ENCODE measurements at places on chromosomes 1 and 21. TPM values are rescaled to one million over a fixed set of nuclear protein-coding genes. Genes with fewer than 3 reads are reported as not detected.
A peak's percentile ranks its signal among the peaks of the same experiment; 100 is the strongest.

DNA sequence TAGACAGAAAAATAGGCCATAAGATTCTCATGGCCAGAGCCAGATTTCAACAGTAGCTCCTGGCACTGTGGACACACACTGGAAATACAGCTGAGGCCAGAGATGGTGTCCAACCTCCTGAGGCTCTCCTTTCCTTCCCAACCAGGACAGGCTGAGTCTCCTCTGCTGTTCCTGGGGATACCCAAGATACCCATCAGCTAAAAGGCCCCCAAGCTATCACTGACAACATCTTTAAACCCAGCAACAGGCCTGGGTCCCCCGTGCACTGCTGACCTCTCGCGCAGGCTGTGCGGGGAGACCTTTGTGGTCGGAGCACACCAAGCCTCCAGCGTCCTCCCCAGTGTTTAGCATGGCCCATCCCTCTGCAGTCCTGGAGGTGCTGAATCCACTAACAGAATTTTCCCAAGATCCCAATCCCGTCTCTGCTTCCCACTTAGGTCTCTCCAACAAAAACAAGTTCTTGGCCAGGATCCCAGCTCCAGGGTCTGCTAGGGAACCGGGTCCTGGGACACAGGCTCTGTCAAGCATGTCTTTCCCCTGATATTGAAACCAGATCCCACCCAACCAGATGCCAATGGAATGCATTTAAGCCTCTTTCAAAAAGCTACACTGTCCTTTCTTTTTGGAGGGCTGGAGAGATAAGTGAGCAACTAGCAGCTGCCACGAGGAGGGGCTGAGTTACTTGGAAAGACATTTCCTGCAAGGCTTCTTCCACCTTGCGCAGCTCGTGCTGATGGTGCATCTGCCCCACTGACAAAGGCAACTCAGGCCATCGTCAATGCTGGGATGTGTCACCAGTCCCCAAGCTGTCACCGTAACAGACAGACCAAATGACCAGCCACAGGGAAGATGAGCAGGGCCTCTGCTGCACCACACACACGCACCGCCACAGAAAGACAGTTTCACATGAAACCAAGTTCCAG, 73.2 kb downstream of the BCAR3 start:
- no peaks in the 10 kb centered on the region for H3K27me3 ChIP-seq
- no peaks in the 10 kb centered on the region for H3K4me1 ChIP-seq
- H3K27ac ChIP-seq = no peak overlapping the region
- H3K4me3 ChIP-seq = no peak overlapping the region

DNA sequence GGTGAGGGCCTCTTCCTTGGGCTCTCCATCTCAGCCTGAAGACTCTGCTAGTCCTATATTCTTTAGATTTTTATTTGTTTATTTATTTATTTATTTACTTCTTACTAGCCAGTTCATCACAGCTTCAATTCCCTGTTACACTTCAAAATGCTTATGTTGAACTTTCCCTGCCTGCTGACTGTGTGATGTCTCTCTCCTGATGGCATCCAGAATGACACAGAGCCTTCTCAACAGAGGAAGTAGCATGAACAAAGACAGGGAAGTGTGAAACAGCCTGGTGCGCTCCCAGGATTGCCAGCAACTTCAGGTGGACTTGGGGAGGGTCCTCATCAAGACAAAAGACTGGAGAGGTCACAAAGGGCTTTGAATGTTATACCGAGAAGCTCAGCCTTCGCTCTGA, 4.3 kb upstream of the IPO13 start:
- no peak for DNase-seq
- H3K27me3 ChIP-seq = no peaks in the 10 kb centered on the region
- H3K4me1 ChIP-seq = peaks cover 17% of the 10 kb centered on the region
- H3K36me3 ChIP-seq = no peaks in the 10 kb centered on the region
- no peak overlapping the region for H3K4me3 ChIP-seq
- no peak overlapping the region for H3K27ac ChIP-seq

Gene HAO2
- total RNA-seq = not detected

Gene DNAJC28
- total RNA-seq = 0.63 TPM

Gene STX12
- total RNA-seq = 36.2 TPM

Gene SPATA17
- not detected for total RNA-seq

- H3K36me3 ChIP-seq = no peaks in the 10 kb centered on the region
- H3K4me1 ChIP-seq = no peaks in the 10 kb centered on the region
These were observed 46.9 kb downstream of the ARHGEF10L start for GRCh38 chr1:17586172-17586964.

- H3K4me1 ChIP-seq = peaks cover 70% of the 10 kb centered on the region
- H3K27ac ChIP-seq = peak overlapping the region; percentile 46
- peaks cover 47% of the 10 kb centered on the region for H3K36me3 ChIP-seq
- no peaks in the 10 kb centered on the region for H3K27me3 ChIP-seq
- H3K4me3 ChIP-seq = no peak overlapping the region
These were observed 14.9 kb downstream of the SELL start for GRCh38 chr1:169696273-169697100.

Gene PDC
- total RNA-seq = not detected

Gene GPR37L1
- not detected for total RNA-seq

Gene OVAAL
- total RNA-seq = not detected

DNA sequence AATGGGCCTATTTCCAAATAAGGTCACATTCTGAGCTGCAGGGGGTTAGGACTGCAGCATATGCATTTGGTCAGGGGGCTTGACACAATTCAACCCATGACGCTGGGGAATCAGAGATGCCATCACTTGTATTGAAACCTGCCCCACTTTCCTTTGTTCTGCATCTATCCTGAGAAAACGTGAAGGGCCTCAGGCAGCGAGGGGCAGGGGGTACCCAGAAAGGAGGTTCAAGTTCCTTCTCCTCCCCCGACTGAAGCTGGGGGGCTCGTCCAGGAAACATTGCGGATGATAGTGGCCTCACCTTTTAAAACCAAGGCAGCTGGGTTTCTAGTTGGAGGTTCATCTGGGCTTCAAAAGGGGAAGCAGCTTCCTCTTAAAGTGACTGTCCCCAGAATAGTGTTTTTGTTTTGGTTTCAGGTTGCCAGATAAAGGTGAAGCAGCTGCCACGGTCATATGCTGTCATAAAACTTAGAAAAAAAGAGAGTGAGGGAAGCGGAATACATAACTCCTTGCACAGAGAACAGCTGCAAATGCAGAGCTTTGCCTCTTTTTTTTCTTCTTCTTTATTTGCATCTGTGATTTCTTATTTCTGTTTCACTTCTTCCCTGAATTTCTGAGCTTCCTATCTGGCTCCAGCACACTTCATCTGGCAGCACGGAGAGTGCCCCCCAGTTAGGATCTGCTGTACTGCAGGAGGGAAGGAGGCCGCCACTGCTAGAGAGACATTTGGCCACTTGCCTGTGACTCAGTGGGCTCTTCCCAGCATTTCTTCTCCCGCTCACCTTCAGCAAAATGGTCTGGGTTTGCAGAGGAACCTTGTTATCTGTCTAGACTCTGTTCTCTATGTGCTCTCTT, 142.0 kb downstream of the AJAP1 start:
- no peak overlapping the region for H3K4me3 ChIP-seq
- peak overlapping the region; percentile 15 for H3K27ac ChIP-seq
- no peaks in the 10 kb centered on the region for H3K4me1 ChIP-seq
- no peaks in the 10 kb centered on the region for H3K27me3 ChIP-seq

DNA sequence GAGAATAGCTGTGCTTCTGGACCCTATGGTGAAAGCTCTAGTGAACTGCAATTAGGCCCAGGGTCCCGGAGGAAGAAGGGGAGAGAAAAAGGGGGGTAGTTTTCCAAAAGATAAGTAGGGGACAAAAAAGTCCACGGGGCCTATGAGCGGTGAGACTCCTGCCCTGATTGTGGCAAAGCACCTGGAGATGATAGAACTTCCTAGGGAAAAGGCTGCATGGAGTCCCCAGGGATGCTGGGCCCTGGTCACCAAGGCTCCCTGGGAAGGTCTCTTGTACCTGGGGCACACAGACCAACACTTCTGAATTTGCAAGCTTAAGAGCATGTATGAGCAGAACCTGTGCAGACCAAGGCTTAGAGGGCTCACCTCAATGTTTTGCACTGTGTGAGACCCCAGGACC, 5.4 kb upstream of the SHISA4 start:
- no peaks in the 10 kb centered on the region for H3K36me3 ChIP-seq
- no peak overlapping the region for H3K4me3 ChIP-seq
- peaks cover 11% of the 10 kb centered on the region for H3K27me3 ChIP-seq
- H3K4me1 ChIP-seq = peaks cover 14% of the 10 kb centered on the region
- DNase-seq = no peak

DNA sequence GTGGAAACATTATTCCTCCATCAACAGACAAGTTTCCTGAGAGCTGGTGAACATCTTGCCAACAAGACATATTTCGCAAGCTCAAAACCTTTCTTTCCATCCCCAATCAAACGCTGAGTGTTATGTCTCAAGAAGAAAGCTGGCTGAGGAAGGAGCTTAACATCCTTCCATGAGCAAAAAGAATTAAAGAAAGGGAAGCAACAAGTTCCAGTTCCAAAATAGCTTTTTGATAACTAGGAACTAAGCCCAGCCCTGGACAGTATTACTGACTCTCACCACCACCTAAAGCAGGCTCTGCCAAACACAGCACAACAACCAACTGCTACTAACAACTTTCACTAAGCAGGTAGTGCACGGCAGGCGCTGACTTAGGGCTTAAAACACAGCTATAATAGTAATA, 50.2 kb downstream of the CAPZB start:
- no peak overlapping the region for H3K27ac ChIP-seq
- DNase-seq = no peak
- H3K36me3 ChIP-seq = peaks cover 15% of the 10 kb centered on the region
- H3K4me3 ChIP-seq = no peak overlapping the region
- no peaks in the 10 kb centered on the region for H3K27me3 ChIP-seq

GRCh38 chr21:16797966-16798365, 714.9 kb upstream of the CXADR start:
- no peaks in the 10 kb centered on the region for H3K36me3 ChIP-seq
- no peak for DNase-seq
- H3K27me3 ChIP-seq = no peaks in the 10 kb centered on the region
- no peaks in the 10 kb centered on the region for H3K4me1 ChIP-seq
- H3K27ac ChIP-seq = no peak overlapping the region
- H3K4me3 ChIP-seq = no peak overlapping the region

DNA sequence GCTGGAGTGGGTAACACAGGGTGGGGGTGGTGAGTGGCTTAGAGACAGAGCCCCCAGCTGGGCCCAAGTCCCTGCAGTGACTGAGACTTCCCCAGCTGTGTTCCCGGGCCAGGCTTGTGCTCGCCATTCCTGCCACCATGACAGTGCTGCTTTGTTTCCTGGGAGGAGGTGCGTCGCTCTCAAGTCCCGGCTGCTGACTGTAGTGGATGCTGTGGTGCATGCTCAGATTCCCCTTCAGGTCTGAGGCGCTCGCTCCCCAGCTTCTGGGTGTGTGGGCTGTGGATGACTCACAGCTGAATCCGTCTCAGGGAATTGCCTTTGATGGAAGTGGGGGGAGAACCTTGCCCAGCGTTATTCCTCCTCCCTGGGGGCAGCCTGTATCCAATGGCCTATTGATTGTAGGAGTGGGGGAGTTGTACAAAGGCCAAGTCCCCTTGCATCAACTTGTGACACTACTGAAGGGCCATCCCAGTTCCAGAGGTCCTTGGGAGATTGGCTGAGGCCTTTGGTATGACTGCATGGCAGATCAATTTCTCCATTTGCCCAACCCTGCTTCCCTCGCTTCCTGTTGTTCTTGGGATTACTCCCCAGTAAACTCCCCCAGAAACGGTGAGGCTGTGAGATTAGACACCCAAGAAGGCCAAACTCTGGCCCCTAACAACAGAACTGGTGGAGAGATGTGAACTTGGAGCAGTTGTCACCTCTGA, 17.8 kb upstream of the POU3F1 start:
- no peak for DNase-seq
- no peaks in the 10 kb centered on the region for H3K27me3 ChIP-seq
- H3K27ac ChIP-seq = no peak overlapping the region
- H3K4me1 ChIP-seq = no peaks in the 10 kb centered on the region

DNA sequence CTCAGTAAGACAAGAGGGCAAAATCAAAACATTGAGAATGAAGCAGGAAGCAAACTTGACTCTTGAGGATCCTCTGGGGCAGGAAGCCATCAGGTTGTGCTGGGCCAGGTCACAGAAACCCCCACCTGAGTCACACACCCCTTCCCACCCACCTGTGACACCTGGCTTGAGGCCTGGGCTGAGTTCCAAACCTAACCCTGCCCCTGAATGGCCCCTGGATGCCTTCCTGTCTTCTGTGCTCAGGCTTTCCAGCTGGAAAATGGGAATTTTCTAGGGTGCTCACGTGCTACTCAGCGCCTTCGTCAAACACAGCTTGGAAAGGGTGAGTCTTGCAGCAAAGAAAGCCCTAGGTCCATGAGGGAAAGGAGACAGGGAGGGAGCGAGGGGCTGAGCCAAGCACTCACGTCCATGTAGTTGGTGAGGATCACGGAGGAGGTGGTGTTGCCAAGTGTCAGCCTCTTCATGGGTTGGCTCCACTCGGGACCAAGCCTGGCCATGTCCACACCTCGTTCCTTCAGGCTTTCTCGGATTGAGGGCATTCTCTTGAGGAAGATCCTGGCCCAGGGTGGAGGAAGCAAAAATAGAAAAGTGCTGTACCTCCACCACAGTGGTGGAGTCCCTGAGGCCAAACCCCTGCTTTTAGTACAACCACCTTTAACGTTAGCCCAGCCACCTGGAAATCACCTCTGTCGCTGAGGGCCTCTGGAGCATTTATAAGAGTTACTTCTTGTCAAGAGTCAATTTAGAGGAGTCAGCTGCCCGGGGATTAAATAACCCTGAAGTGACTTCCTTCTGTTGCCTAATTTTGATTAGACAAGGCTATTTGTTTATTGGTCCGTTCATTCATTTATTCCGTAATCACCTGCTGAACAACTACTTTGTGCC, 4.3 kb downstream of the REN start:
- H3K4me3 ChIP-seq = no peak overlapping the region
- no peaks in the 10 kb centered on the region for H3K27me3 ChIP-seq
- DNase-seq = no peak
- H3K27ac ChIP-seq = no peak overlapping the region

GRCh38 chr1:58652651-58653184, 47.1 kb downstream of the MYSM1 start:
- no peaks in the 10 kb centered on the region for H3K27me3 ChIP-seq
- no peak overlapping the region for H3K27ac ChIP-seq
- DNase-seq = peak; percentile 87
- peaks cover 9% of the 10 kb centered on the region for H3K4me1 ChIP-seq

GRCh38 chr21:39788383-39788782, 43.4 kb downstream of the IGSF5 start:
- no peaks in the 10 kb centered on the region for H3K27me3 ChIP-seq
- H3K4me3 ChIP-seq = no peak overlapping the region
- no peak for DNase-seq
- H3K36me3 ChIP-seq = no peaks in the 10 kb centered on the region
- H3K4me1 ChIP-seq = no peaks in the 10 kb centered on the region

Gene AKR7A3
- total RNA-seq = 1.5 TPM

GRCh38 chr1:146032631-146033219, 11.2 kb upstream of the HJV start:
- H3K4me3 ChIP-seq = no peak overlapping the region
- peaks cover 21% of the 10 kb centered on the region for H3K4me1 ChIP-seq
- H3K27me3 ChIP-seq = no peaks in the 10 kb centered on the region
- DNase-seq = peak; percentile 64
- no peak overlapping the region for H3K27ac ChIP-seq

- no peaks in the 10 kb centered on the region for H3K36me3 ChIP-seq
- H3K4me3 ChIP-seq = no peak overlapping the region
- no peaks in the 10 kb centered on the region for H3K27me3 ChIP-seq
These were observed 107.3 kb downstream of the UCHL5 start for GRCh38 chr1:192951691-192952460.

- no peaks in the 10 kb centered on the region for H3K36me3 ChIP-seq
- peaks cover 13% of the 10 kb centered on the region for H3K4me1 ChIP-seq
- H3K27me3 ChIP-seq = no peaks in the 10 kb centered on the region
These were observed 87.6 kb upstream of the VAMP3 start for GRCh38 chr1:7683521-7683920.

- peaks cover 39% of the 10 kb centered on the region for H3K4me1 ChIP-seq
- DNase-seq = peak; percentile 26
- H3K4me3 ChIP-seq = no peak overlapping the region
These were observed 50.8 kb downstream of the TOMM20 start for GRCh38 chr1:235077571-235078479.
